ENCODE measurements at places on chromosomes 16 and 17. TPM values are rescaled to one million over a fixed set of nuclear protein-coding genes. Genes with fewer than 3 reads are reported as not detected.

Gene KRT39
- not detected for polyA plus RNA-seq

Gene EPOP
- polyA plus RNA-seq, result not detected

Gene SBK1
- polyA plus RNA-seq, result 0.76 TPM

Gene LPCAT2
- 0.61 TPM for polyA plus RNA-seq

Gene ZMYND15
- polyA plus RNA-seq, result 0.40 TPM

Gene TPSB2
- polyA plus RNA-seq, result not detected

Gene PAFAH1B1
- 12.7 TPM for polyA plus RNA-seq

Gene PRKCA
- not detected for polyA plus RNA-seq

Gene ABCC11
- not detected for polyA plus RNA-seq

Gene EFCAB13
- polyA plus RNA-seq, result 43.7 TPM

Gene CRYBA1
- not detected for polyA plus RNA-seq

Gene B3GNT9
- polyA plus RNA-seq, result 0.73 TPM

Gene TBC1D3E
- not detected for polyA plus RNA-seq

Gene SPN
- polyA plus RNA-seq, result 2.5 TPM

Gene CACNG3
- polyA plus RNA-seq, result not detected

Gene MMP28
- polyA plus RNA-seq, result 0.21 TPM

Gene DHRS7C
- not detected for polyA plus RNA-seq

Gene ANKS3
- 8.3 TPM for polyA plus RNA-seq

Gene KRT40
- not detected for polyA plus RNA-seq

Gene CD300C
- polyA plus RNA-seq, result 0.45 TPM

Gene PPP1R1B
- not detected for polyA plus RNA-seq

Gene HSPB9
- polyA plus RNA-seq, result not detected

Gene SLC12A3
- not detected for polyA plus RNA-seq

Gene NMRAL1
- 40.1 TPM for polyA plus RNA-seq

Gene CCL1
- polyA plus RNA-seq, result not detected

Gene MAPT
- not detected for polyA plus RNA-seq

Gene NTN3
- polyA plus RNA-seq, result not detected

Gene ERAL1
- polyA plus RNA-seq, result 47.2 TPM

Gene TMEM100
- not detected for polyA plus RNA-seq

Gene SPATA2L
- polyA plus RNA-seq, result 5.9 TPM

Gene ENPP7
- 0.32 TPM for polyA plus RNA-seq

Gene SENP3
- polyA plus RNA-seq, result 18.3 TPM

Gene CCL7
- polyA plus RNA-seq, result not detected

Gene PRSS36
- polyA plus RNA-seq, result 0.66 TPM

Gene CHMP6
- 48.0 TPM for polyA plus RNA-seq

Gene SPNS3
- 1.3 TPM for polyA plus RNA-seq

Gene OTOP2
- polyA plus RNA-seq, result not detected

Gene SLFN14
- polyA plus RNA-seq, result not detected

Gene RAB26
- polyA plus RNA-seq, result 1.3 TPM

Gene C17orf78
- polyA plus RNA-seq, result not detected

Gene GRAP
- 90.5 TPM for polyA plus RNA-seq

Gene TPSG1
- polyA plus RNA-seq, result not detected

Gene BLTP2
- polyA plus RNA-seq, result 15.0 TPM

Gene NPIPA3
- polyA plus RNA-seq, result not detected

Gene SULT1A2
- not detected for polyA plus RNA-seq

Gene METTL16
- polyA plus RNA-seq, result 23.8 TPM
